ENCODE measurements at places on chromosomes 7 and 10.

DNA sequence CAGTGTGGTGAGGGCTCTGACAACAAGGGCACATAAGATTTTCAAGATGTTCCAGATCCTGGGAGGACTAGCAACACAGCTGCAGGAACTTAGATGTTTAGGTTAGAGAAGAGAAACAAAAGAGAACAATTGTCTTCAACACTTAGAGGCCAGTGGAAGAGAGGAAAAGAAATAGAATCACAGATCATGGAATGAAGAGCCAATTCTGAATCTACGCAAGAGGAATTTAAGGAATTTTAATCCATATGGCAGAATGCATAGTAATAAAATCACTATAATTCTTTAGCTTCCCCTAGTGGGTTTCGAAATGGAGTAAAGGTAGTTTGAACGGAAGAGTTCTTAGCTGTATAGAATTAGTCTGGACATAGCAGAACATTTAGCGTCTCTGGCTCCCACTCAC, 114.6 kb upstream of the LRRTM3 start:
- no peak for DNase-seq

DNA sequence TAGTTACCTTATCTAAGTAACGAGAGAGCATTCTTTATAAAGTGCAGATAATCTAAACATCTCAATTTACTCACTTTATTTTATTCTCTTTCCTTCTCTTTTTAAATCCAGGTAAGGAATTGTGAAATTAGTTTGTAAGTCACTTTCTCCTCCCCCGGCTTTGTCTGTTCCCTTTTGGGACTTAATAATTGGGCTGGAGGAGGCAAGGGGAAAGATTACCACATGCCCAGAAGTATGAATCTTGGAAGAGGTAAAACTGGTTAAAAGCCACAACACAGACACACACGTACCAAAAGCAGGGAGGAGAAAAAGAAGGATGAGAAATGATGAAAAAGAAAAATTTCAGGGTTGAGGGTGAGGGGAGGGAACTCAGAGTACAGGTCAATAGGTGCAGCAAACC, 63.3 kb upstream of the LRRC17 start:
- no peak for DNase-seq

DNA sequence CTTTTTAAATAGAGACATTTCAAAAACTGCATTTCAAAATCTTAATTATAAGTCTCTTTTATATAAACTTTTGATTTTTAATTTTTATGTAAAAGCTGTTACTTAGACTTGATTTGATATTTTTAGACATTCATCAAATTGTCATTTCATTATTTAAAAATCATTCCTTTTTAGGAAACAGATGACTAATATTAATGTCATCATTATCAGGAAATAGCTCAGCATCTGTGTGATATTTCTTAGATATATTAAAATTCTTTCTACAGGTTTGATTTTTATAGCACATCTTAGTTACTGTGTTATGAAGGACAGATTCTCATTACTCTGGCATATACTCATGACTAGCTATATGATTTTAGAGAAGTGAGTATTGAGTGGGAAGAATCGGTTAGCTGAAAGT, 17.2 kb downstream of the RUNDC3B start:
- DNase-seq, result no peak

DNA sequence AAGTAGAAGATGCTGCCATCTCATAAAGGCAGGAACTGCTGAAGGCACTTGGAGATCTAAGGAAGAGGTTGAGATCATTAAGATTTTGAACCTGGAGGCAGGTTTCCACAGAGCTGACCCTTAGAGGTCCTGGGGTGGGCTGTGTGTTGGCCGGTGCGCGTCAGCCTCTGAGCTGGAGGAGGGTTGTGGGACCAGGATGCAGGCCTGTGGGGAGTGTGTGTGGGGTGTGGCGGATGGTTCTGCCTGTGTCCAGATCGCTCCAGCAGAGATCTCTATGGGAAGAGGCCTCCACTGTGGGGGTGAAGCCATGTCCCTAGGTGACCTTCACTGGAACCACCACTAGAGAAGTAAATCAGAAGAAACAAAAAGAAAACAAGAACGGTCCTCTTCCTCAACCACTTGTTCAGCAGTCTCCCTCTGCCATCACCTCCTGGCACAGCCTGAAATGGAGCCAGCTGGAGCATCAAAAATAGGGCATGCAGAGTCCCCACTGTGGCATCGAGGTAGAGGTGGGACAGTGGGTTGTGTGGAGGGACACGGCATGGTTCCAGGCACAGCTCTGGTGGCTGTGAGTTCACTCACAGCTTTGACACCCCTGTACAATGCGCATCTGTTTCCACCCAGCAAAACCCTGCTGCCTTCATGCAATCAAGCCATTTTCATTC, 453.8 kb downstream of the TCERG1L start:
- no peak for DNase-seq

DNA sequence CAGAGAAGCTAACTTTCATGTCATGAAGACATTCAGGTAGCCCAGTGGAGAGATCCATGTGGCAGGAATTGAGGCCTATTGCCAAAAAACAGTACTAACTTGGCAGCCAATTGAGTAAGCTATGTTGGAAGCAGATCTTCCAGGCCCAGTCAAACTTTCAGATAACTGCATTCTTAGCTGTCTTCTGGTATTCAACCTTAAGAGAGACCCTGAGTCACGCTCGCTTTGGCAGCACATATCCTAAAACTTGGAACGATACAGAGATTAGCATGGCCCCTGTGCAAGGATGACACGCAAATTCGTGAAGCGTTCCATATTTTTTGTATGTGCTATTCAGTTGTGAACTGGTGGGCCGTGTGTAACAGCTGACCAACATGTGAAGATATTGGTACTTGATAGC, 17.6 kb upstream of the ZNF518A start:
- DNase-seq, result no peak

- no peak for DNase-seq
Observed at GRCh38 chr10:70147259-70147625, 742 bp upstream of the TYSND1 start.

DNA sequence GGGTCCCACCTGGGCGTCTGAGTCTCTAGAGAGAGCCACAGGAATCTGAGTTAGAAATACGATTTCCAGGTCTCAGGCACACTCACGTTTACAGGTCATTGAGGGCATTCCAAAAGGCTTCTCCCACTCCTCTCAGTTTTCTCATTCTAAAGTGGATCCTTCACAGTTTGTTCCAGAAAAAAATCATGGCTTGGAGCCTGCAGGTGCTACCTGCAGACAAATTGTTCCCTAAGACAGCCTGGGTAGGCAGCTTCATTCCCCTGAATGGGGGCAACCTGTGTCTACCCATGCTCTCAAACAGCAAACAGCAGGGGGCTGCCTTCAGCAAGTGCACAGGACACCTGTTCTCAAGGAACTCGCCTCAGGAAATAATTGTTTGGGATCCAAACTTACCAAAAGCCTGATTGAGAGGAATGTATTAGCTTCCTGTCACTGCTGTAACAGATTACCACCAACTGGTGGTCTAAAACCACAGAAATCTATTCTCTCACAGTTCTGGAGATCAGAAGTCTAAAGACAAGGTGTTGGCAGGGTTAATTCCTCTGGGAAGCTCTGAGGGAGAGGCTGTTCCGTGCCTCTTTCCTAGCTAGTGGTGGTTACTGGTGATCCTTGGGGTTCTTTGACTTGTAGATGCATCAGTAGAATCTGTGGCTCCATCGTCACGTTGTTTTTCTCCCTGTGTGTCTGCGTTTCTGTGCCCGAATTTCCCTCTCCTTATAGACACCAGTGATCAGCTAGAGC, 117.2 kb downstream of the RAB11FIP2 start:
- no peak for DNase-seq

GRCh38 chr7:146150153-146150552, 33.6 kb downstream of the CNTNAP2 start:
- no peak for DNase-seq

- no peak for DNase-seq
Observed at GRCh38 chr10:102615361-102615760, 28.9 kb upstream of the TRIM8 start.

GRCh38 chr10:94310369-94310768, 52.4 kb downstream of the NOC3L start:
- DNase-seq, result no peak

GRCh38 chr10:119383174-119383856, 159.2 kb downstream of the RGS10 start:
- no peak for DNase-seq
